Cardiac muscle cell (in vitro differentiated cells and primary cell): ENCODE measurements at places on chromosomes 3 and 15. TPM values are rescaled to one million over a fixed set of nuclear protein-coding genes. Genes with fewer than 3 reads are reported as not detected.

The RASGRP1 gene
- 2.6 and 4.5 TPM in 2 replicates for total RNA-seq

The TERC gene
- total RNA-seq = 7.1 and 45.9 TPM in 2 replicates

The MEX3B gene
- 12.4 and 12.7 TPM in 2 replicates for total RNA-seq

The ZNF662 gene
- total RNA-seq = 0.14 and 0.21 TPM in 2 replicates

The CPNE9 gene
- not detected in 2 replicates for total RNA-seq
